ENCODE measurements at places on chromosomes 13 and 19. TPM values are rescaled to one million over a fixed set of nuclear protein-coding genes. Genes with fewer than 3 reads are reported as not detected.

- DNase-seq, result peak; percentile 68
Observed at GRCh38 chr19:3710265-3710812, 2.2 kb downstream of the TJP3 start.

DNA sequence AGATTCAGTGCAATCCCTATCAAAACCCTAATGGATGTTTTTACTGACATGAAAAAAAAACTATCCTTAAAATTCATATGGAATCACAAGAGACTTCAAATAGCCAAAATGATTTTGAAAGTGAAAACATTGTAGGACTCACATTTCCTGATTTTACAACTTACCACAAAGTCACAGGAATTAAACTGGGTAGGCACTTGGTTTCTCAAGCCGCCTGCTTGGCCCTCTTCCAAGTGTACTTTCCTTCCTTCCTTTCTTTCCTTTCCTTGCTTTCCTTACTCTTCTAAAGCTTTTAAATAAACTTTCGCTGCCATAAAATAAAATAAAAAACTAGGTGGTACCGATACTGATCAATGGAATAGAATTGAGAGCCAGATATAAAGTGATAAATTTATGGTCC lies 21.0 kb upstream of the CD33 start:
- no peak for DNase-seq

DNA sequence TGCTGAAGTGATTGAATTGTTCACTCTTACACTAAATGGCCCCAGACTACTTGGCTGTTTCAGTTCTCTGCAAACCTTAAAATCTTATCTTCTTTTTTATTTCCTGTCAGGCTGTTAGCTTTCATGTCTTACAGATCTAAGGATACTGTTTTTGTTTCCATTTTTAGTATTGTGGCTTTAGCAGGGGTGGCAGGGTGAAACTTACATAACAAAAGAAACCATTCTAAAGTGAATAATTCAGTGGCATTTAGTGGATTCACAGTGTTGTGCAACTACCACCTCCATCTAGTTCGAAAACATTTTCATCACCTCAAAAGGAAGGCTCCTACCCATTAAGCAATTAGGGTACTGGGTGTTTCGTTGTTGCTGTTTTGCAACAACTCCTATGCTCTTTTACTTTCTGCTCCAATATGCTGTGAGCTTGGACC lies 19.8 kb downstream of the TMEM272 start:
- no peak for DNase-seq

DNA sequence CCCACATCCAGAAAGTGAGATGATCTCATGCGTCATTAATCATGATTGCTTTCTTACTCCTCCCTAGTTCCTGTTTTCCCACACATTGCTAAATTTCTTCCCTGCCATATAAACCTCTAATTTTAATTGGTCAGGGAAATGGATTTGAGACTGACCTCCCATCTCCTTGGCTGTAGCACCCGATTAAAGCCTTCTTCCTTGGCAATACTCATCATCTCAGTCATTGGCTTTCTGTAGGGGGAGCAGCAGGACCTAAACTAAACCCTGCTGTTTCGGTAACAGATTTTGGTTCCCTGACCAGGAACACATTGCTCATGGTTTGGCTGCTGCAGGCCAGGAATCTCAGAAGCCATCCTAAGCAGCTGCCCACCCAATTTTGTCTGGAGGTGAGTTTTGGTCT lies 61.7 kb downstream of the SPRYD7 start:
- no peak for DNase-seq

ZNF577 gene
- 9.7 TPM for total RNA-seq

OSCAR gene
- 0.33 TPM for total RNA-seq

TEX101 gene
- not detected for total RNA-seq

SHD gene
- total RNA-seq, result 0.16 TPM

- DNase-seq, result no peak
Observed at GRCh38 chr19:22893855-22894270, 61.8 kb downstream of the ZNF723 start.

DNA sequence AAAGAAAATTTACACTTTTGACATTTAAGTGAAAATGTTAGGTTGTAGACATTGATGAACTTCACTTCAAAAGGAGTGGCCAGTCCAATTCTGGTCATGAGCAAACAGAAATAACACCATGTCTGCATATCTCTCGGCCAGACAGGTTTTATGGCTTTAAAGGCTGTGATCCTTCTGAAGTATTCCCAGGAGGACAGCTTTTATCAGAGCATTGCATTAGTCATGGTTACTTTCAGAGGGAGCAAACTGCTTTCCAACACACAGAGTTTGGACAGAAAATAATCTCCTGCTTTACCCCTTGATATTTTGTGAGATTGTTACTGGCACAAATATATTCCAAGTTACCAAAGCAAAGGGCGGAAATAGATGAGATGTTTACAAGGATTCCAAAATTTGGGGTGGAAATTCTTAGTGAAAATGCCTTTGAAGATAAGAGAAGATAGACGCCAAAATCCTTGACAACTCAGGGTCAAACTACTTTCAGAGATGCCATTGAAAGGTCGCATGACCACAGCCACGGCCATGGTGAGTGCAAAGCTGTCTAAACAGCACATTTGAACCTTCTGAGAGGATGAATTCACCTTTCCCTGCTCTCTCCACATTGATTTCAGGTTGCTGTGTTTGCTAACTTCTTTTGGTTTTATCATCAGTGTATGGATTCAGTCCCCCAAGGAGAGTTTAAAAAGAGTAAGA lies 584.5 kb upstream of the SGCG start:
- DNase-seq, result no peak

UPF1 gene
- 32.3 TPM for total RNA-seq

DNA sequence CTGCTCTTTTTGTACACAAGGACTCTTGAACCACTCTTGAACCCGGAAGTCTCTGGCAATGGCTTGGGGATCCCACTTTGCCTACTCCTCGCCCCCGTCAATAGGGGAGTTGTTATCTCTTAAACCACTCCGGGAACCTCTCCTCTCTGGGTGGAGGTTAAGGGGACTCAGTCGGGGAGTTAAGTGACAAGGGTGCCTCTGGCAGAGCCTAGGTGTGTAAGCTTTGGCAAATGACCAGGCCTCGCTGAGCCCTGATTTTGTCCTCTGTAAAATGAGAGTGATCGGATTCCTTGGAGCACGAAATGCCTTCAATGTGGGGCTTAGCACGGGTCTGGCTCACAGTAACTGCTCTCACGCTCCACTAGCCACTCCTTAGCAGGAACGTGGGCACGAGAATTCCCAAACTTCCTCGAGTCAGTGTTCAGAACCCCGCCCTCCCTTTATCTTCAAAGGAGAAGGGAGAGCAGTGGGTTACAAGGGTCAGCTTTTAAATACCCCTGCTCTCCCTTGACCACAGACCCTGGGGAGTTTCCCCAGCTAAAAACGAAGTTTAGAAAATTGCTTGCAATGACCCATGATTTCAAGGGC lies 193.3 kb downstream of the KATNAL1 start:
- DNase-seq, result no peak

- DNase-seq, result peak; percentile 33
Observed at GRCh38 chr19:52689843-52690368, 44.9 kb downstream of the ZNF611 start.

- DNase-seq, result no peak
Observed at GRCh38 chr19:2724148-2724557, 3.0 kb upstream of the DIRAS1 start.

- no peak for DNase-seq
Observed at GRCh38 chr13:98945863-98946605, 31.8 kb downstream of the DOCK9 start.

DNA sequence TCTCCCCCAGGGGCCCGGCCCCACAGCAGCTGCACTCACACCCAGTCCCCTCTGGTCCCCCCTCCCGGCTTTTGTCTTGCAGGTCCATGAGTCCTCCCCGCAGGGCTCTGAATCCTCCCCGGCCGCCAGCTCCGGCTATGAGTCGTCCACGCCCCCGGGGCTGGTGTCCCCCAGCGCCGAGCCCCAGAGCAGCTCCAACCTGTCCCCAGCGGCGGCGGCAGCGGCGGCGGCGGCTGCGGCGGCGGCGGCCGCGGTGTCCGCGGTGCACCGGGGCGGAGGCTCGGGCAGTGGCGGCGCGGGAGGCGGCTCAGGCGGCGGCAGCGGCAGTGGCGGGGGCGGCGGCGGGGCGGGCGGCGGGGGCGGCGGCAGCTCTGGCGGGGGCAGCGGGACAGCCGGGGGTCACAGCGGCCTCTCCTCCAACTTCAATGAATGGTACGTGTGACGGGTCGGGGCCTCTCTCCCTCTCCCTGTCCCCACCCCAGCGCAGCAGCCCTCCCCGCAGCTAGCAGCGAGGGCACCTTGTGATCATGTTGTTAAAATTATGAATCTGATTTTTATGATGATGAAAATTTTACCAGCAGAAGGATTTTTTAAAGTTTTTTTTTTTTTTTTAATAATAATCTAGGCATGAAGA lies 3.8 kb downstream of the ZIC2 start:
- DNase-seq, result no peak

CYP2B6 gene
- not detected for total RNA-seq

MYO1F gene
- total RNA-seq, result 7.4 TPM

DNA sequence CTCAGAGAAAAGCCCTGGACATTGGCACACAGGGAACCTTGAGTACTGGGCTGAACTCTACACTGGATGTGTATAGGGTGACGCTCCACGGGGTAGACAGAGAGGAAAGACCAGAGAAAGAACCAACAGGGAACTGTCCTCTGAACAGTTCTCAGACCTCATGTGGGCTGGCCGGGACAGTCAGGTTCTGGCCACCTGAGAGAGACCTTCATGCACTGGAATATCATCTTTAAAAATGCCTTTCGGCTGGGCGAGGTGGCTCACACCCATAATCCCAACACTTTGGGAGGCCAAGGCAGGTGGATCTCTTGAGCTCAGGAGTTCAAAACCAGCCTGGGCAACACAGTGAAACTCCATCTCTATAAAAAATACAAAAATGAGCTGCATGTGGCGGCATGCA lies 143.8 kb upstream of the GJB6 start:
- DNase-seq, result no peak

- DNase-seq, result no peak
Observed at GRCh38 chr19:34454091-34454490, 25.9 kb downstream of the UBA2 start.

DNA sequence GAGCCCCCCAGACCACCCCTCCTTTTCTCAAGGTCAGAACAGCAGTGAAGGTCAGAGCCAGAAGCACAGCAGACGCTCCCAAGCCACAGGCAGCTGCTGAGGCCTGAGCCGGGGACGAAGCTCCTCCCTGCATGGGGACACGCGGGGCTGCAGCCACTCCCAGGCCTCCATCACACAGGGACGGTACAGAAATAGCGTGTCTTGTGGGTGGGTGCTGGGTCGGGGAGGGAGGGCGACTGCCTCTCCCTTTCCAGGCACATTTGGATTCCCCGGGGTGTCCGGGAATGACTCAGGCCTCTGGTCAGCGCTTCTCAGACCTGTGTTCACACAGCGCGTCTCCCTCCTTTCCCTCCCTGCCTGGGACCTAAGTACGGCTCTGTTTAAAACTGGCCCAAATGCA lies 33.2 kb downstream of the RASA3 start:
- peak; percentile 83 for DNase-seq

DNA sequence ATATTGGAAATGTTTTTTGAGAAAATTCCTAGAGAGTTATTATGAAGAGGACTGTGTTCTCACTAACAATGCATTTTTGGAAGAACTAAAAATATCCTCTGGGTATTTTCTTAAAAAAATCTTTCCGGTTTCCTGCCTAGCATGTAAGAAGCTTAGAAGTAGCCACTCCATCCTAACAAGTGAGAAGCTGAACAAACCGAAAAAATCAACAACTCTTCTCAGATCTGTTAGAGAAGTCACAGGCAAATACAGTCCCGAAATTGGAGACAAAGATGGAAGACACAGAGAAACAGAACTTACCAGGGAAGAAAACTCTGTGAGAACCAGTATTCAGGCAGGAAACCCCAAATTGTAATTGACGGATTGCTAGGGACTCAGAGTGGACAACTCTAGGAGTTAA lies 173.0 kb downstream of the KLF12 start:
- no peak for DNase-seq

DNA sequence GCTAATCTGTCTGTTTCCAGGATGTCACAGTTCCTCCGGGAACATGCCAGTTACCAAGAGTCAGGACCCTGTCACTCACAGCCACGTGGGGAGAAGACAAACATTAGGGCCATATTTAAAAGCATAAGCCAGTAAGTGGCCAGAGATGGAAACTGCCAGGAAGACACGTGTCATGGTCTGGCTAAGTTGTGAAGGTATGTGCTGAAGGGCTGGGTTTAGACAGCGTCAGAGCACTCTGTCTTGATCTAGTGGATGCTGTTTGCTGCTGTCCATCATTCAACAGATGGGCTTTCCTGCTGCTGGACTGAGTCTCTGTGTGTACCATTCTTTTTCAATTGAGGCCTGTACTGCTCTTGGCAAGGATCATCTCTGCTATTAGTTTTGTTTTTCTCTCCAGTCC lies 128.6 kb downstream of the HS6ST3 start:
- no peak for DNase-seq

- DNase-seq, result no peak
Observed at GRCh38 chr13:73877399-73877798, 256.8 kb downstream of the KLF12 start.

DNA sequence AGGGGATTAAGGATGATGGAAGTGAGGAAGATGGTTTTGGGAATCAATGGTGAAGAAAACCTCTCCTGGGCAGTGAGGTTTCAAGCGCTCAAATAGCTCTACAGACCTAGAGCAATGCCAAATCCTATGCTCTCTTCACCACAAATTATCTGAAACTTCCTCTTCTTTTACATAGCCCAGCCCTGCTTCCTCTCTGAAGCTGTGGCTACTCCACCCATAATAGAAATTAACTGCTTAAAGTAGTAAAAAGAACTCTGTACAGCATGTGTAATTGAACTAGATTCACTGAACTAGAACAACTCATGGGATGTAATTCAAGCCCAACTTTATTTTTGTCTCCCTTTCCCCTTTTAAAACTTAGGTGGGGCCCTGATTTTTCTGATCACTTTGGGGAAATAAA lies 20.4 kb upstream of the IFT88 start:
- no peak for DNase-seq

- DNase-seq, result no peak
Observed at GRCh38 chr13:110001670-110002275, 215.4 kb upstream of the IRS2 start.

GRCh38 chr19:31586282-31586681 lies 237.0 kb upstream of the TSHZ3 start:
- no peak for DNase-seq

- DNase-seq, result no peak
Observed at GRCh38 chr19:16161840-16162239, 11.5 kb downstream of the CIB3 start.

GRCh38 chr13:97621631-97622030 lies 187.7 kb downstream of the RAP2A start:
- DNase-seq, result no peak
